T1000 (cell line): ENCODE measurements at places on chromosomes 12 and 14.

DNA sequence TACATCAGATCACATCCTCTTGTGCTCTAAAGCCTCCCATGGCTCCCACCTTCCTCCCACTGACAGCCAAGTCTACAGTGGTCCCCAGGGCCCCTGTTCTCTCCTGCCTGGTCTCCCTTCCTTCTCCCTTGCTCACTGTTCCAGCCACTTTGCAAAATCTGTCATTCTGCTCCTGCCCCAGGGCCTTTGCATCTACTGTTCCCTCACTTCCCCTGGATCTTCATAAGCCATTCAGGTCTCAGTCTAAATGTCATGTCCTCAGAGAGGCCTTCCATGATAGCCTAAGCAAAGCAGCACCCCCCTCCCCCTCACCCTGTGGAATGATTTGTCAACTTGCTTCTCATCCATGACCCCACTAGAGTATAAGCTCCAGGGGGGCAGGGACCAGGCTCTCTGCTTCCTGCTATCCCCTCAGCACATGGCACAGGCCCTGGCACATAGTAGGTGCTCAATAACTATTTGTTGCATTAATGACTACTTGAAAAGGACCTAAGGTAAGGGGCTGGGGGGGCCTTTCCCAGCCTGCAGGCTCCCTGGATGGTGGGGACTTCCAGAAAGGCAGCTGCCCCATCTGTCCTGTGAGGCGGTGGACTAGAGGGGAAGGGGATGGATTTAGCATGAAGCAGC lies 5.0 kb downstream of the SLC8B1 start:
- DNase-seq: no peak

- DNase-seq: no peak
These were observed 927 bp upstream of the LRP6 start for GRCh38 chr12:12267742-12268200.

DNA sequence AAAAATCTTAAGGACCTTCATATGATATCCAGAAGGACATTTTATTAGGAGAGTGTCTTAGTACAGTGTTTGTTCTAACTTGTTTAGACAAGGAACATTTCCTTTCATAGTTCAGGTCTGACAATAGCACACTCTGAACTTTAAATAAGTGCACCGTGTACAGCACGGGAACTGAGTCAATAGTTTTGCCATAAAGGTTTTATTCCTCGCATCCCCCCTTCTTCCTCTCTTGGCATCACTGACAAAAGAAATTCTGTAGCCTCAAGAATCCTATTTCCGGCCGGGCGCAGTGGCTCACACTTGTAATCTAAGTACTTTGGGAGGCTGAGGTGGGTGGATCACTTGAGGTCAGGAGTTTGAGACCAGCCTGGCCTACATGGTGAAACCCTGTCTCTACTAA lies 58.3 kb downstream of the TMCC3 start:
- no peak for DNase-seq

DNA sequence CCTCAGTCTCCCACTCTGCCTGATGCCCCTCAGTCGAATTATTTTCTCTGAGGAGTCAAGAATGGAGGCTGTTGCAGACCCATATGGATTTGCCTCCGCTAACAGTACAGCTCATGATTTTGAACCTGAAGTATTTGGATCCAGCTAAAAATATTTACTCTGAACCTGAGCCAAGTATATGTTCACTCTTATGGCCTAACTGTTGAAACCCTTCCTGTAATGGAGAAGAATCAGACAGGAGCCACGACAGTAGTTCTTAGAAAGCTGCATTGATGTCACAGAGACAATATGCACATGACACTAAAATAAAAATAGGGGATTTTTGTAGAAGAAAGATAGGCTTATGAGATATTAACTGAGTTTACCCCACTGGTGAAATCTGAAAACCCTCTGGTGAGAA lies 1128.3 kb upstream of the FLRT2 start:
- DNase-seq: no peak

- DNase-seq: peak; percentile 12
These were observed 171.1 kb downstream of the DACT1 start for GRCh38 chr14:58808828-58809227.

DNA sequence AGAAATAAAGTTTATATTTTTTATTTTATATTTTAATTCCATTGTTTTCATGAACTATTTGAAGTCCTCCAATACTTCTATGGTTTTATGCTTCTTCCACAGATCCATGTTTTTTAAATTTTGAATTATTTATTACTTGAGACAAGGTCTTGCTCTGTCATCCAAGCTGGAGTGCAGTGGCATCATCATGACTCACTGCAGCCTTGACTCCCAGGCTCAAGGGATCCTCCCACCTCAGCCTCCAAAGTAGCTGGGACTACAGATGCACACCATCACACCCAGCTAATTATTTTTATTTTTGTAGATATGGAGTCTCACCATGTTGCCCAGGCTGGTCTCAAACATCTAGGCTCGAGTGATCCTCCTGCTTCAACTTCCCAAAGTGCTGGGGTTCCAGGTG lies 28.8 kb upstream of the DLGAP5 start:
- no peak for DNase-seq

DNA sequence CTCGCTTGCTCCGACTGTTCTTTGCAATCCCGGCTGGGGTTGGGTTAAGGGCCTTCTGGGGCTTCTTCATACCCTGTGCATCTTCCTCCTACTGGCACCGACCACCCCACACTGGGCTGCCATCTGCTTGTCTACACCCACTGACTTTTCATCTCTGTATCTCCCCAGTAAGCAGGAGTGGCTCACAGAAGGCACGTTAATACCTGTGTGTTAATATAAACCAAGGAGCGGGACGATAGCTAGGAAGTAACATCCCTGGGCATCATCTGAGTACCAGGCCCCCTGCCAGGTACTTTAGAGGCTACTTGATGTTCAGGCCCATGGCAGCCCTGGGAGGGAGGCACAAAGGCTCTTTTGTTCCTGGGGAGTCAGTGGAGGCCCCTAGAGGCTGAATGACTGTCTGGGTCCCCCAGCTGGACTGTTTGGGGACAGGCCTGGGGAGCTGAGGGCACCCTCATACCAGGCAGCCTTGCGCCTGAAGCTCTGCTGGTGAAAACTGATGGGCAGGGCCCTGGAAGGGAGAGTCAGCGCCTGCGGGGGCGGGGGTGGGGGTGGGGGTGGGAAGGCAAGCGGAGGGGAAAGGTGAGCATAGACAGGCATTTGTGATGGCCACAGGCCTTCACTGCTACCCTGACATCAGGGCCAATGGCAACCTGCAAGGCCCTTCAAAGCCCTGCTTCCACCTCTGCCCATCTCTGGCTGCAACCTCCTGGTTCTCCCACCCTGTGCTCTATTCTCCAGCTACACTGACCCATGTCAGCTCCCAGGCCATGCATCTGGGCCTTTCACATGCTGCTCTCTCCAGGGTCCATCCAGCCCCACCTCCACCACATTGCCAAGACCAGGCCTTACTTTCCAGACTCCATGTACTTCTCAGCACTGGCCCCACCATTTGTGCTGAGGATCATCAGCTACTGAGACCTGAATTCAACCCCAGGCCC lies 34.2 kb upstream of the DEGS2 start:
- no peak for DNase-seq

GRCh38 chr14:91242635-91243034 lies 1.9 kb downstream of the GPR68 start:
- DNase-seq: no peak

- no peak for DNase-seq
These were observed 4.7 kb downstream of the ANHX start for GRCh38 chr12:133231001-133231400.

DNA sequence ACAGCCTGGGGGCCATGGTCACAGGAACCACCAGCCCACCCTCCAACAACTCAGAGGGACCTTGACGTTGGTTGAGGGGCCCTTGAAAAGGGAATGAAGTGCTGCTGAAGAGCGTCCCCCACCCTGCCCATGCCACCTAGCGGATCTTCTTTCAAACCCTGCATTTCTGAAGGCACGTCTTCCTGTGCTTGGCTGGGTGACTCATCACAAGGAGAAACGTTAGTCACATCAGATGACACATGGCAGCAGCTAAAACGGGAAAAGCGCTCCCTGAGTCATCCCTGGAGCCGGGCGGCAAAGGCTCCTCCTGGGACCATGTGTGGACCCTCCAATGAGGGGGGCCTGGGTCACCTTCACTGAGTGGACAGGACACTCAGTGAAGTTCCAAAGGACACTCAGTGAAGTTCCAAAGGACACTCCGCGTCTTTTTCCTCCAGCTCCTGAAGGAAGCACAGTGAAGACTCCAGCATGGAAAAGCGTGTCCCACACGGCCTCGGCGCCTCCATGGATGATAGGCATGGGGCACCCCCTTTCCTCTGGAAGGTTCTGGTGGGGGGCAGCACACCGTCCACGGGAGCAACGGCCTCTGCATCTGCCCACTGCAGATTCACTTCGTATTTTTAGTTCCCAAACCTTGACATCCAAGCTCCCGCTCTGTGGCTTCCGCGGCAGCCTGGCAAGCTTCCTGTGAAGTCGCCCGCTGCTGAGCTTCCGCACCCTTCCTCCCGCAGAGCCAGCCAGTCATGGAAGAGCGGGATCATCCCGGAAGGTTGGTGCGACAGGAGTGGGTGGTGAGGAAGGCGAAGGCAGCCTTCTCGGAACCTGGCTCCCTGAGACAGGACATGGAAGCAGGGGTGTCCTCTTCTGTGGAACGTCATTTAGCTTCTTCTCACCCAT lies 383.4 kb downstream of the VRK1 start:
- DNase-seq: peak; percentile 66
